Activated CD4-positive, alpha-beta T cell treated with anti-CD3 and anti-CD28 coated beads, Interleukin-2, amount 50 U/mL, for 4 hours (primary cell): ENCODE measurements at places on chromosomes 1 and 21.

DNA sequence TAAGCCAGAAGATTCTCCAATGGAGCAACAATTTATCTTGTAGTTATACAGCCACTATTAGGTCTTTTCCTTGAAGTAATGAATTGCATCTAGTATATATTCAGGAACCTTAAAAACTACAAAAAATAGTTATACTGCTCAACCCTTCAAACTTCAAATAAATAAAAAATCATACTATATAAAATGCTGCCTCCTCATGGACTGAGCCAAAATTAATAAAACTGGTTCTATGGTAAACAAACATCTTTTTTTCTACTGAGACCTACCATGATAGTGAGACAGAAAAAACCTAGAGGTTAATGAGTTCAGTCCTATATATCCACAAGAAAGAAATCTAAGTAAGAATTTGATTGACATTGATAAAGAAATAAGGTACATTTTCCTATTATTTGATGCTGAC lies 67.7 kb downstream of the GPATCH2 start:
- no peak for DNase-seq

- DNase-seq: no peak
Measured at GRCh38 chr1:206653715-206654459, 18.6 kb downstream of the DYRK3 start.

DNA sequence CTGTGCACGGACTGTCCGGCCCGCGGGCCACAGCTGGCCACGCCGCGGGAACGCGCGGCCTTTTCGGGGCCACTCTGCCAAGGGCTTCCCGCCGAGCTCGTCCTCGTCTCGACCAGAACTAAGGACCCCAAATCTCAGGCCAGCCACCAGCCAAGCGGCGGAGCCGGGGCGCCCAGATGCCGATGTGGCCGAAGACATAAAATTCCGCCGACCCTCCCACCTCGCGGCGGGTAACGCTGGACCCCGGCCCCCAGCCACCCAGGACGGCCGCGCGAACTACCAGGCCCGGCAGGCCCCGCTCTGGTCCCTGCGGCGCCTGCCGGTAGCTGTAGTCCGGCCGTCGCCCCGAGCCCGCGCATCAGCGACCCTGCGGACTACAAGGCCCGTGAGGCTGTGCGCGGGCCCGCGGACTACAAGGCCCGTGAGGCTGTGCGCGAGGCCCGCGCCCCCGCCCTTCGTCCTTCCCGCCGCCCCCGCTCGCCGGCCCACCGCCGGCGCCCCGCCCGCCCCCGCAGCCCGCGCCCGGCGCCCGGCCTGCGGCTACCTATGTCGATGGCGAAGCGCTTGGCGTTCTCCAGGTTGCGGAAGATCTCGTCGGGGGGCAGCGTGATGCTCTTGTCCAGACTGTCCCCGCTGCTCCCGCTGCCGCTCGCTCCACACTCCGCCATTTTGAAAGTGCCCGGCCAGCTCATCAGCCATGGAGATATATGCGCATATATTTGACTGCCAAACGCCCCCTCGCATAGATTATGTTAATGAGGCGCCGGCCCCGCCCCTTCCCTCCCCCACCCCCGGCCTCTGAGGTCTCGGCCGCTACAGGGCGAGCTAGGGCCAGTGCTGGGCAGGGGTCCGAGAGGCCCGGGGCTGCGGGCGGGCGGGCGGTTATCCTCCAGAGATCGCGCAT lies at the start of gene PANK4:
Gene PANK4, minus strand, starts transcription at position 677 of the 904 bp plus-strand sequence. Its CDS starts 9 bp downstream, at position 668.
- peak; percentile 81 for DNase-seq

- no peak for DNase-seq
Measured at GRCh38 chr1:20405893-20406604, 80.0 kb downstream of the CAMK2N1 start.

GRCh38 chr21:37366482-37367316 lies at the start of gene DYRK1A:
Gene DYRK1A, plus strand, starts transcription at chr21:37366773. Its CDS starts 53,602 bp downstream, at chr21:37420375.
- DNase-seq: peak; percentile 98

- DNase-seq: no peak
Measured at GRCh38 chr1:230833511-230833910, 34.8 kb downstream of the C1orf198 start.

DNA sequence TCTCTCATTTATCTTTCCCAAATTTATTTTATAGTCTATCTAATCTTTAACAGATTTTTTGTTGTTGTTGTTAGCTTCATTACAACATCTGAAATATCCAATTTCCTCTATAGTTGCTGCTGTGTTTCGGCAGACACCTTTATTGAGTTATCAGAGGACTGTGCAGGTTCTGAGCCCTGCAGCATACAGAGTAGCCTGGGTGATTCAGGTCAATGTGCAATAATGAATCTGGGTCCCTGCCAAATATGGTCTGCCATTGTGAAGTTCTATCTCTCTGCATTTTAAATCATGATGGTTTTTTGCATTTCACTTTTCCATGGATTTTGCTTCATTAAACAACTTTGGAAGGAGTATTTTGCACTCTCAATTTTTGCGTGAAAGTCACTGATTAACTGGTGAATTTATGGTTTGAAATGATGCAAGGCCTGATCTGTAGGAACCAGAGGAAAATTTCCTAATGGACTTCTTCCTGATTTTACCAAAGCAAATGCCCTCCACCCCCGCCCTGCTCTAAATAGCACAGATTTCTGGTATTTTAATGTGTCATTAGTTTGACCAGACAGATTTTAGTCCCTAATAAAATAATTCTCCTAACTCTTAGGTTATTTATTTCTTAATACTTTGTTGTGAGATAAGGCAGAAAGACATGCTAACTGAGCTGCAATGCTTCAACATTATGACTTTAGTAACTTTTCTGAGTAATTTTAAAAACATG lies 402.3 kb downstream of the PTBP2 start:
- no peak for DNase-seq

DNA sequence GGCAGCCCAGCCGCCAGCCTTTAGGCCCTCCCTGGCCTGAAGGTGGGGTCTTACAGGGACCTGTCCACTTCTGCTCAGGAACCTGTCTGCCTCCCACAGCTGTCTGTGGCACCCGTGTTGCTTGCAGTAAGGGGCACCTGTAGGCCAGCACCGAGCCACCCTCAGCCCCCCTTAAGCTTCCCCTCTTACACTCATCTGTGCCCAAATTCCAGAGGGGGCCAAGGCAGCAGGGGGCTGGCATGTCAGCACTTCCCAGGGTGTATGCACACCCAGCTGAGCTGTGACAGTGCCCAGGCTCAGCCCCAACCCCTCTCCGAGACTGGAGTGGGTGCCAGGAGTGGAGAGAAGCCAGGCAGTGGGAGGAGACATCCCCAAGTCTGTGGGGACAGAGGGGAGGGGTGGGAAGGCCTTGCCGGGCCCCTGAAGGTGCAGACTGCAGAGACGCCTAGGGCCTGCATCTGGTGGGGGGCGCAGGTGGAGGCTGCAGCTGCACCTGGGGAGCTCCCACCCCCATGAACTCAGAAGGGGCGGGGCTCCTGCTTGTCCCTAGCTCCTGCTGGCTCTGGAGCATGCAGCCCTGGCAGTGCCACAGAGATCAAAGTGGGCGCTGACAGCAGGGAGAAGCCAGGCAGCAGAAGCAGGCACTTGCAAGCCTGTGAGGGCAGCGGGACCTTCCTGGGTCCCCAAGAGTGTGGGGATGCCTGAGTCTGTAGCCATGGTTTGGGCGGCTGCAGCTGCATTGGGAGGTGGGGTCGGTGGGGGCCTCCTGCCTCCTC lies 5.4 kb upstream of the SLC2A7 start:
- DNase-seq: no peak

DNA sequence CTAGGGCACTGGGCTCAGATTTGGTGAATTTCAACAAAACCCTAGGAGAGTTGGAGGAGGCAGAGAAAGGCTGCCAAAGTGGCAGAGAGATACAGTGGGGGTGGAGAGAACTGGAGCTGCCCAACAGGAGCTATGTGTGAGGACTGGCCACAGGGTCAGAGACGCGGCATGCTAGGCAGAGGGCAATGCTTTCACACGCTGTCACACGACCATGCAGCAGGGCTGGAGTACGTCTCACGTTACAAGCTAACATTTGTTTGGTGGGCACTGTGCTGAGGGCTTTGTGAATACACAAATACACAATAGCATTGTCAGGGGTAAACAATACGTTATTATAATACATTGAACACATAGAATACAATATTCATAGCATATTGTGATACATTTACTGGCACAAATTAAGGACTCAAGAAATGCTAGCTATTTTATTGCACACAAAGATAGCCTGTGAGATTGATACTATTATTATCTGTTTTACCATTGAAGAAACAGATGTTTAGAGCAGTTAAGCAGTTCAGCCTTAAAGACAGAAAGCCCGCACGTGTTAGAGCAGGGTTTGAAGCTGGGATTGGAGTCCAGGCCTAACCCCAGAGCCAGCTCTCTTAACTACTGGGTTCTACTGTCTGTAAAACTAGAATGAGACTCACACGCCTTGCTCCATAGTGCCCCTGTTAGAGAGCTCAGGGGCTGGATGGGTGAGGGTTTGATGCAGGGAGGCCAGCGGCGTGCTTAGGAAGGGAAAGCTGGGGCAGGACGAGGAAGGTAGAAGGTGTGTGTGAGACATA lies 4.5 kb downstream of the RAB7B start:
- DNase-seq: no peak

GRCh38 chr21:32353002-32353711 lies 39.7 kb downstream of the URB1 start:
- no peak for DNase-seq

DNA sequence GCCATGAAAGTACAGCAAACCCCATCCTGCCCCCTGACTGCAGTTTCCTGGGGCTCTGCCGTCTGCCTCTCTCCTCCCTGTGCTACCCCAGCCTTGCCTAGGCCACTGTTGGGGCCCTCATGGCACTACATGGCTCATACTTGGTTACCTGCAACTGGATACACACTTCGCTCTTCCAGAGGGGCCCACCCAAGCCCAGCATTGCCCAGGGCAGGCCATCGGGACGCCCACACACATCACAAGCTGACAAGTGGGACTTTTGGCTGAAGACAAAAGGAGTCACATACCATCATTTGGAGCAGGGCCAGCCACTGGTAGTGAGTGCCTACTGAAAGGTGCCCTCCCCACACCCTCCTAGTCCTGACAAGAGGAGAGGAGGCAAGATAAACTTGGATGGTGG lies 82.8 kb downstream of the CD247 start:
- DNase-seq: no peak

- no peak for DNase-seq
Measured at GRCh38 chr1:116765962-116766361, 11.7 kb downstream of the CD2 start.

DNA sequence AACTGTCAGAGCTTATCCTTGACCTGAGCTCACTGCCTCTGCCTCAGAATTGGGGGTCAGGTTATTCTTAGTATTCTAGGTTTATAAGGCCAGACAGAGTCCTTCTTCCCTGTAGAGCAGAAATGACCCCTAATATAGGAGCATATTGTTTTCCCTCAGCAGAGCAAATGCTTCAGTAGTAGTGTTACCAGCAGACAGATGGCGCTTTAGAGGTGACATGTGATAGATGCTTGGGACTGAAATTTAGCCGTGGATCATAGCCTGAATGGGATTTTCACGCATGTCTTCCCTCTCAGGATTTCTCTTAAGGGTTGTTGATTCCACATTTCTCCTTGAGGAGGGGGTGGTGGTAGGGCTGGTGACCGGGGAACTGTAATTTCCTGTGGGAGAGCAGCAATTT lies 24.5 kb downstream of the ADARB1 start:
- DNase-seq: no peak

- DNase-seq: no peak
Measured at GRCh38 chr1:215900684-215901083, 333.6 kb downstream of the KCTD3 start.

GRCh38 chr1:111792249-111792648 lies 36.5 kb downstream of the DDX20 start:
- no peak for DNase-seq

- no peak for DNase-seq
Measured at GRCh38 chr21:15039607-15040299, 25.0 kb downstream of the NRIP1 start.

DNA sequence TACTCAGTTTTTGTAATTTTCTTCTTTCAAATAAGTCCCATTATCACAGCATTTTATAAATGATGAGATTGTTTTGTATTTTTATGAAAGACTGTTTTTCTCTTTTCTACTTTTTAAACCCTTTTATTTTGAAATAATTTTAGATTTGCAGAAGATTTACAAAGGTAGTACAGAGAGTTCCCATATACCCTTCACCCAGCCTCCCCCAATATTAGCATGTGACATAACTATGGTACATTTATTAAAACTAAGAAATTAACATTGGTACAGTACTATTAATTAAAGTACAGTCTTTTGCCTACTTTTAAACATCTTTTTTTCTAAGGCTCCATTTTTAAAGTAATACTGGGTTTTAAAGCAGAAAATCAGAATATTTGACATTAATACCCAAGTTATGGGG lies 35.6 kb upstream of the LAMC2 start:
- no peak for DNase-seq

- DNase-seq: no peak
Measured at GRCh38 chr1:178599745-178600144, 86.8 kb downstream of the TEX35 start.

DNA sequence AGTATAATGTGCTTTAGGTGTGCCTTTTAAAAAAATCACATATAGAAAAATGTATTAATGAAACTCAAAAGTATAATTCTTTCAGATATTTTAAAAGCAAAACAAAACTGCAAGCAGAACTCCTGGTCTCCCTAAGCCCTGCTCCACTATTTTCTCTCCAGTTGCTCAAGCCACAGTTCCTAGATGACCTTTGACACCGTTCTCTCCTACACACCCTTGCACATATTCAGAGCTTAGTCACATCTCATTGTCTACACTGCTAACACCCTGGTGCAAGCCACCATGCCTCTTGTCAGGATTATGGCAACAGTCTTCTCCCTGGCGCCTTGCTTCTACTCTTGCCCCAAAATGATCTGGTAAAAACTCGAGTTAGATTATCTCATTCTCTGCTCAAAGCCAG lies 50.2 kb upstream of the ROR1 start:
- no peak for DNase-seq

DNA sequence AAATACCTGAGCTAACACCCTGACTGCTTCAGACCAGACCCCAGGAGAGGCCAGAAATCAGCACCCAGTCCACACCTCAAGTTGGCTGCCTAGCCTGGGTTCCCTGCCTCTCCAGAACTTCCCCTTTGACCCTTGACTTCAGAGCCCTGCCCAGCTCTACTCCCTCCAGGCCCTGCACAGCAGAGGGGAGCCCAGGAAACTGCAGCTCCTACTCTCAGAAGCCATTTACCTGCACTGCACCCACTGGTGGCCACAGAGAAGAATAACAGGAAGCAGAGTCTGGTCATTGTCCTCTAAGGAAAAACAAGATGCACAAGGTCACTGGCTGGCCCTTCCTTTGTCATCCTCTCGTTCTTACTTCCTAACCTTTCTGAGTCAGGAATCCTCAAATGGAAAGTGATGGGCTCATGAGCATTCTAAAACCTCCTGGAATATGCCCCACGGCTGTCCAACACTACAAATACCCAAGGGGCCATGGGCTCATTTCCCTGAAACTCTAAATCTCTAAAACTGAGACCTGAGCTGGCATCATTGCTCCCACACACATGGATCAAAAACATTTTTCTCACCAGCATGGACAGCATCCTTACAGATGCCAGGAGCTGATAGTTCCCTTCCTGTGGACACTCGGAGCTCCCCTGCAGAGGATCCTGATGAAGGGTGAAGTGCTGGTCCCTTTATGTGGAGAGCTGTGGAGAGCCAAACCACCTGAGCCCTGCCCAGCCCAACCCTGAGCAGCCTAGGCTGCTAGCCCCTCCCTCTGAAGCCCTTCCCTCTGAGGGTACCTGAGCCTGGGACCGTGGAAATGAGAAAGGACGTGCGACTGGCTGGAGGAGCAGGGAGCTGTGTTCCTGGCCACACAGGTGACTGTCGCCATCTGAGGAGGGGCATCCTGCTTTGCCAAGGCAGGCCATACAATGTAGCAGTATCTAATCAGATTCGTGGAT lies at the start of gene ITLN2:
Gene ITLN2, minus strand, starts transcription at position 652 of the 947 bp plus-strand sequence. Its CDS starts 68 bp downstream, at position 584.
- DNase-seq: peak; percentile 26

- DNase-seq: no peak
Measured at GRCh38 chr21:34189506-34189905, 116.1 kb downstream of the MRPS6 start.
